Renal cortex interstitium (tissue), 15 donors: ENCODE measurements at places on chromosomes 3 and 15. TPM values are rescaled to one million over a fixed set of nuclear protein-coding genes. Genes with fewer than 3 reads are reported as not detected.

EPHB3 gene
- 32.7 TPM for polyA plus RNA-seq

DNA sequence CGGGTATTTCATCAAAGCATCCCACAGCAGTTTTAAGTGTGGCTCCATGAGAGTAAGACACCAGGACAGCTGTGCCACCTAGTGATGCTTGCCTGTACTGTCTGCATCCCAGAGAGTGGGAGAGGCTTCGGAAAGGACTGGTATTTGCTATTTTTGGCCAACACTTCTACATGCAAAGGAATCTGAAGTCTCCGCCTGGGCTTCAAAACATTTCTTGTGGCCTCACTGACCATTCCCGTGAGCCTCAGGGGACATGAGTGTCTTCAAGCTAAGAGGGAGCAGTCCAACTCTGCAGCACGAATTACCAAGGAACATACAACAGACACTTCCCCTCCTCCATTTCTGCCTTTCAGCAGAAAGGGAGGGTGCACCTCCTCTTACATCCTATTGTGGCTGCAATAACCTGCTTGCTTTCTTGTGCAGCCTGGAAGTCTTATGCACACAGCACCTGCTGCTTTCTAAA, 177.5 kb downstream of the RORA start:
- DNase-seq: no peak

MYRIP gene
- polyA plus RNA-seq: 1.9 TPM

DNA sequence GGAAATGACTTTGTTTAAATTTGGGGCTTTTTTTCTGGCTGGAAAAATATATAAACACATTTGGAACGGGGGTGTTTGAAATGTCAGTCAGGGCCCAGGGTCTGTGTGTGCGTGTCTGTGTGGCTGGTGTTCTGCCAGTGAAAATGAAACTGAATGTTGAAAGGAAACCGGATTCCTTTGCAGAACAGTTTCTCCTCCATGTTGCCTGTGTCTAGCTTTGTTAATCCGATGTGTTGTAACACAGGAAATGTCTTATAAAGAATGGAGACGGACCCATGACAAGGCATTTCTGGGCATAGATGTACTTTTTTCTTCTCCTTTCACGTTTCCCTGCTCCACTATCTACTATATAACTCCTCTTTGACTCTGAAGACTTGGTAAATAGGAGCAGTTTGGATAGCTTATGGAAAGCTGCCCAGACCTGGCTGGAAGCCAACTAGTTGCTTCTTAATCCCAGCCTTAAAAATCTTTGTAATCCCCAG, 2.8 kb downstream of the SQOR start:
- peak; percentile 33 for DNase-seq

DNA sequence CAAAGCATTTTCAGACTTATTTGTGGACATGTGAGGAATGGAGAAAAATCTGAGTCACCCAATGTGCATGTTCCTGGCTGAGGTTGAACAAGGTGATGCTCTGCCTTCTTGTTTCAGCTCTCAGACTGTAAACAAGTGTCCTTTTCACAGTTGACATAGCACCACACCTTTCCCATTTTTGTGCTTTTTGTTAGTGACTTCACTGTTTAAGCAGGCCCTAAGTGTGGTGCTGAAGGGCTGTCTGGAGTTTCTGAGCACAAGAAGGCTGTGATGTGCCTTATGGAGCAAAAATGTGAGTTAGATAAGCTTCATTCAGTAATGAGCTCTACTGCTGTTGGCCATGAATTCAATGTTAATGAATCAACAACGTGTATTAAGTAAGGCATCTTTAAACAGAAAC, 20.4 kb downstream of the ABI3BP start:
- DNase-seq: no peak

DNA sequence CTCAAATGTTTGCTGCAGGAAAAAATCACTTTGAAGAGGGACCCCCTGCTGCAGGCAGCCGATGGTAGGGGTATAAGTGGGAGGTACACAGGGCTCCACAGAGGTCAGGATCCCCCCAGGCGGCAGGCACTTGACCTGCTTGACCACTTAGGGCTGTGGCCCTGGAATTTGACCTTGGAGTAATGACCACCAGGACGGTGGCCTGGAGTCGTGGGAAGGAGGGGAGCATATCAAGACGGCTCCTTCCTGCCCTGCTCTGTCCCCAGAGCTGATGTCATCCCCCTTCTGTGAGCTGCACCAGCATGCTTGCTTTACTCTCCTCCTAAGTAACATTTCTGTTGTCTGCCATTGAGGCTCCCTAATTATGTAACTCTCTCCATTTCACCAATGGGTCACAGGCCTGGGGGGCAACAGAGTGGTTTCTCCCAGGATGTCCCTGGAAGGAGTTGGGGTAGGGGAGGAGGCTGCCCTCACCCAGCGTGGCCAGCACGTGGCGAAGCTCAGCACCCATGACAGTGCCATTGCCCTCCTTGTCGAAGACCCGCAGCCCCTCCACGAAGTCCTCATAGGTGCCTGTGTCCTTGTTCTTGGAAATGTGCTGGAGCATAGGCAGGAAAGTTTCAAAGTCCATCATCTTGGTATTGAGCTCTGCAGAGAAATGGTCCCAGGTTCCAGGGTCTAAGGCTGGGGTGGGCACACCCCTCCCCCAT, 4.1 kb downstream of the MYL3 start:
- no peak for DNase-seq

CLRN1 gene
- not detected for polyA plus RNA-seq

GRCh38 chr3:132513057-132513456, 84.0 kb upstream of the ACKR4 start:
- DNase-seq: no peak
